ENCODE measurements at places on chromosomes 3 and 15.

- no peak for DNase-seq
These were observed 334.5 kb downstream of the SOX2 start for GRCh38 chr3:182046166-182046764.

GRCh38 chr15:76533060-76533820 lies 196.7 kb downstream of the ISL2 start:
- DNase-seq: no peak

- DNase-seq: no peak
These were observed 586.5 kb upstream of the TBL1XR1 start for GRCh38 chr3:177783767-177784166.

DNA sequence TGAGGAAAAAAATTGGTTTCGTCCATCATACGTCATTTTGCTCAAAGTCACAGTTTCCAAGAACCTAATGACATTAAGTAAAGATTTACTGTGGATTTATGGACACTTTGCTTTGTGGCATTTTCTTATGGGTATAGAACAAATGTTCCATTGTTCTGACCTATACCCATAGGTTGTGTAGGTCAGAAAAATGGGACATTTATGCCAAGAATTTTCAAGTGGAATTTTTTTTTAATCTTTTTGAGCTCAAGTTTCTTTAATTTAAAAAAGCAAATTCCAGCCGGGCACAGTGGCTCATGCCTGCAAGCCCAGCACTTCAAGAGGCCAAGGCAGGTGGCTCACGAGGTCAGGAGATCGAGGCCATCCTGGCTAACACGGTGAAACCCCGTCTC lies 187.5 kb upstream of the TPM1 start:
- DNase-seq: no peak

DNA sequence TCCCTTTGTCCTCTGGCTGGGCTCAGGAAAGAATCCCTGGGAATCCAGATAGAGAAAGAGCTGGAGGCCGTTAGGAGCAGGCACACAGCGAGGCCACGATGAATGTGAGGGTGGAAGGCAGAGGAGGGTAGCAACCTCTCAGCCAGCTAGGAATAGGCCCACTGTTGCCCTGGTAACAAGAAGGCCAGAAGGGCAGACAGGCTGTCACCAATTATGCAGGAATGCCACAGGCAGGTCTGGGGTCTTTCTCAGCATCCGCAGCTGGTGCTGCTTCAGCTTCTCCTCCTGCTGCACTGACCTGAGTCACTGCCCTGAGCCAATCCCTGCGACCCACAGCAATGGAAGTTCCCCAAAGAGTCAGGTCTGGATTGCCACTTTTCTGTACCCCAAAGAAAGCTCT lies 62.8 kb upstream of the C3orf80 start:
- DNase-seq: no peak

DNA sequence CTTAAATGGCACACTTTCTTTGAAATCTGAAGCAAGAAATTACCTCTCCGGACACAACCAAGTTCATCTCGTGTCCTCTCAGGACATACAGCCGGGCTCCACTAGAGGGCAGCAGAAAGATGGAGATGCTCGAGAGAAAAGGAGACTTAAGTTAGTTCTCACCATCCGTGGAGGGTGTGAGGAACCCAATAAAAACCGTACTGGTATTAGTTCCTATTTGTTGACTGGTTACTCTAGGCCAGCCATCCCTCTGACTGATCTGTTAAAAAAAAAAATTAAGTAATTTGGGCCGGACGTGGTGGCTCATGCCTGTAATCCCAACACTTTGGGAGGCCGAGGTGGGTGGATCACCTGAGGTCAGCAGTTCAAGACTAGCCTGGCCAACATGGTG lies 7.9 kb upstream of the CYP11A1 start:
- peak; percentile 85 for DNase-seq

- DNase-seq: peak; percentile 84
These were observed 64.0 kb upstream of the C15orf61 start for GRCh38 chr15:67456677-67457529.

GRCh38 chr3:147921051-147921450 lies 511.9 kb downstream of the ZIC1 start:
- DNase-seq: no peak

DNA sequence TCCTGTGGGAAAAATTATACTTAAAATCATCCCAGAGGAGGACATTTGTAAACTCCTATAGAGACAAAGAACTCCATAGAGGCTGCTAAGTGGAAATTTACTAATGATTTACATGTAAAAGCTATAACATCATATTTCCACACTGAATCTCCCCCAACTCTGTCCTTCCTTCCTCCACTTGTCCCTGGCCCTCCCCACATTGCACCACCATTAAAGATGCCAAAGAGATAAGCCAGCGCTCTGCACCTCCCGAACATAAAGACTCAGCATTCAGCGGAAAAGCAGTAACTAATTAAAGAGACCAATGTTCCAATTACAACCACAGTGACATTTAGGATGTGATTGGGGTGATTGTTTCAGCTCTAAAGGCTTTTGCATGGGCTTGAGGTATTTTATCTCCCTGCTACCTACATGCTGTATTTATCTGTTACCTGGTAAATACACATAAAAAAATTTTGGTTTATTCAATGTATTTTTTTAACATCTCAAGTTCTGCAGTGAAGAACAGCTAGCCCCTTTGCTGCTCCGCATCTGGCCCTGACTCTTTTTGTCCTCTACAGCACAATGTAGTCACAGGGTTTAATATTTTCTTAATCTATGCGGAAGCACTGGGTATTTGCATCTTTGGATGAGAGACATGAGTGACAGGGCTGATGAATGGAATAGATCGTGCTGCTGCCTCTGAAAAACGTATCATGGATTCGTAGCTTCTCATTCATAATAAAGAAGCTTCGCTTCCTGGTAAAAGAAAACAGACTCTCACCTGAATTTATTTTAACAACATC lies 35.3 kb upstream of the B3GNT5 start:
- no peak for DNase-seq

GRCh38 chr15:20643024-20643770 lies 101.6 kb upstream of the GOLGA6L6 start:
- DNase-seq: no peak

DNA sequence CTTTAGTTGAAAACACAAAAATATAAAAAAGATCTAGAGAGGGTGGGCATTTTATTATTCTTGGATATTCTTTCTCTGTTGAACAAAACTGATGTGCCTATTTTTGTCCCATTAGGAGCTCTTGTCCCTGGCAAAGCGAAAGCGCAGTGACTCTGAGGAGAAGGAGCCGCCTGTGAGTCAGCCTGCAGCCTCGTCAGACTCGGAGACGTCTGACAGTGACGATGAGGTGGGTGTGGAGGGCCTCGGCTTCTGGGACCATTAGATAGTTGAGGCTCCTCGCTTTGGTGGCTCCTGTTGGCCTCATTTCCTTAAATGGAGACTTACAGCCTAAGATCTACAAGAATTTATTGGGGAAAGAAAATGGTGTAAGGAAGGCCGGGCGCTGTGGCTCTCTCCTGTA lies 21.3 kb downstream of the RTF1 start:
- DNase-seq: no peak

DNA sequence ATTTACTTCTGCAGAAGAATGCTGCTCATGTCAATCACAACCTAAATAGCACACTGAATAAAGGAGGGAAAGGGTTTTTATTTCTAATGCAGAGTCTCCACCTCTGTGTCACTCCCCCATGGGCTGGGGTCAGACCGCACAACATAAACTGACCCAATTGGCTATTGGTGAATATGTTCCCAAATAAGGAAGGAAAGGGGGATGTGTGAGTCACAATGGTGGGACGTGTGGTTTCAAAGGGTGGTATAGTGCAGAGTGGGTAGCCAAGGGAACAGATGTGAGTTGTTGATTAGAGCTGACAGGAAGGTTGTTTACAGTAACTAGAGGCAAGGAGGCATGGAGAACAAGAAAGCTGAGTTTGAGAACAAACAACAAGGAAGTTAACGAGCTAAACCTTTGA lies 491.8 kb downstream of the ZPLD1 start:
- DNase-seq: no peak

- DNase-seq: no peak
These were observed 33.6 kb downstream of the BTD start for GRCh38 chr3:15635121-15635661.

GRCh38 chr3:46483825-46484224 lies 14.0 kb upstream of the RTP3 start:
- no peak for DNase-seq

- no peak for DNase-seq
These were observed 43.1 kb downstream of the PDE8A start for GRCh38 chr15:85024509-85025336.

- DNase-seq: no peak
These were observed 14.4 kb upstream of the CDC25A start for GRCh38 chr3:48202632-48203031.

DNA sequence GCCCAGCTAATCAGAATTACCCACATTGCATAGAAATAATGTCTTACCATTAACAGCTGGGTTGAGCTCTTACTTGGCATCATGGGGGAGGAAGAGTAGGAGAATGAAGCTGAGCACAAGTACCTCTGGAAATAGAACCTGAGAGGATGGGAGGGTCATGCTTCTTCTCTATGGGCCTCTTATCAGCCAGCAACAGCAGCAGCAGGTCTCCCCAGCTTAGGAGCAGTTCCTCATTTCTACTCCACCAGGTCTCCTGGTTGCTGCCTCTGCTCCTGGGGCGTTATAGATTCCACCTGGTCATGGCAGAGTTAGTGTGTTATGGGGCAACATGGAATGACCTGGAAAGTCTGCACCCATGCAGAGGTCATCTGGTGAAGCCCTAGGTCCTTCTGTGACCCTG lies 3.4 kb downstream of the FSD2 start:
- DNase-seq: no peak

DNA sequence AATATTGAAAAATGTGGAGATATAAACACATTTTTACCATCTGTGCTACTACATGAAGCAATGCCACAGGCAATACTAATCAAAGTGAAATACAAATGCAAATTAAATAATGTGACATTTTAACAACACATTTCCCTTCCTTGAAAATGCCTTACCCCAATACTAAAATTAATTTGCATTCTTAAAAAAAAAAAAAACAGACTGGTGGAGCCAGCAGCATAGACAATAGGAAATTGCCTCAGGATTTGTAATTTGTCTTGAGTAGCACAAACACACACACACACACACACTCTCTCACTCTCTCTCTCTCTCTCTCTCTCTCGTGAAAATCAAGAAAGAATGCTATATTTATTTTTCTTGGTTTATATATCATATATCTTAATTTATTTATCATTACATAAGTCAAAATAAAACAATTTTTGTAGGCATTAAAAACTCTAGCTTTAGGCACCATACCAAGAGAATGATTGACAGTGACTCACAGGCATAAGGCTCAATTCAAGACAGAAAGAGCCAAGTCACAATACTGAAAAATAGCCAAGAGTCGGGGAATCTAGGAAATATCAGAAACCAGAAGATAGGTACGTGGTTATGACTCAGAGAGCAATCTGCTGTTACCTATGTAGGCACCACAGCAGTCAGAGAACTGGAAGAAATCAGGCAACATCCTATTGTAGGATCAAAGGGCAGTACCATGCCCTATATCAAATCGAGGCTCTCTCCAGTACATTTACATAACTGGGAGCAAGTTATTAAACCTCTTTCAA lies 23.0 kb downstream of the SUCNR1 start:
- no peak for DNase-seq

DNA sequence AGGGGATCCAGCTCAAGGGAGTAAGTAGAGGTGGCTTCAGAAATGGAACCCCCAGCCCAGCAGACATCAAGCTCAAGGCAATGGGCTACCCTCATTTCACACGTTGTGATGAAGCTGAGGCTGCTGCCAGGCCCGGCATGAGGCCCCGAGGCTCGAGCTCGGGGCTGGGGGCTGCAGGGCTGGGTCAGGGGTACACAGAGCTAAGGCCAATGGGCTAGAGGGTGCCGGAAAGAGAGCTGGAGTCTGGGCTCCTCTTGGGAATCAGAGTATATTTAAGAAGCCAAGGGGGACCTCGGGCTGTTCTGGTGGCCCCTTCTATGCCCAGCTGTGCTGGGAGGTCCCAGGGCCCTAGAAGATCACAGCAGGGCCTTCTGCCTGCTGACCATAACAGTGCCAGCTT lies 7.4 kb downstream of the PRSS50 start:
- no peak for DNase-seq

DNA sequence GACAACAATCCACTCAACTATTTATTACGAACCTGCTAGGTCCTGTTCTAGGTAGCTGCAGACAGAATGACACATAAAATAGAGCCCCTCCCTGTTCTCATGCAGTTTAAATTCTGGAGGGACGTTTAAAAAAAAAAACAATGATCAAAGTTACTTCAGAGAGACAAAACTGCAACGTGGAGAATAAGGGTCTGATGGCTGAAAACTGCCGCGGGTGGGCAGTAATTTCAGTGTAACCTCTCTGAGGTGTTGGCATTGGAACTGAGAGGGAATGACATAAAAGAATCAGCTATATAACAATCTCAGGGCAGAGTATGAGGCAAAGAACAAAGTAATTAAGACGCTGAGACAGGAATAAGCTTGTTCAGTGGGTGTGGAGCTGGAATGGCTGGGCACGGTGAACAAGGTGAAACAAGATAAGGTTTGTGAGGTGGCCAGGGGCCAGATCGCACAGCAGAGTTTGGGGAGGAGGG lies 19.5 kb downstream of the TBL1XR1 start:
- DNase-seq: no peak

- no peak for DNase-seq
These were observed 603.7 kb upstream of the CFAP20DC start for GRCh38 chr3:59653405-59654122.

- no peak for DNase-seq
These were observed 93.0 kb downstream of the HHLA2 start for GRCh38 chr3:108389372-108389771.

DNA sequence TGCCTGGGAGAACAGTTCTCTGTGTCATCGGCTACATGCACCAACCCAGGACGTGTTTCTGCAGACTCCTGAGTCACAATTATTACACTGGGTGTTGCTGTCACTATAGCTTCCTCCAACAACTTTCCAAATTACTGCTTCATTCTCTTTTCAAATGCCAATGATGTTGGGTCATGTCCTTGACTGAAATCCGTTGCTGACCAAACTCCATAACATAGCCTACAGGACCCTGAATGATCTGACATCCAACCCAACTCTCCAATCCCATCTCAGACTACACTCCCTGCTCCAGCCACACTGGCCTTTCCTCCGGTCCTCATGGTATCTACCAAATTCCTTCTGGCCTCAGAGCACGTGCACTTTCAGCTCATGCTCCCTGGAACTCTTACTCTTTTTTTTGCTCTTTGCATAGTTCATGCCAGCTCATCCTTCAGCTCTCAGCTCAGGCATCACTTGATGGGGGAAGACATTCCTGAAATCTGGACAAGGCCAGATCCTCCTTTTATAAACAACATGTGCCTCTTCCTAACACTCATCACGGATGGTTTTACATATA lies 108.8 kb upstream of the PTPRG start:
- no peak for DNase-seq
